ENCODE measurements at places on chromosomes 4 and X.

GRCh38 chr4:93127489-93127888 lies 701.1 kb upstream of the ATOH1 start:
- DNase-seq, result no peak

DNA sequence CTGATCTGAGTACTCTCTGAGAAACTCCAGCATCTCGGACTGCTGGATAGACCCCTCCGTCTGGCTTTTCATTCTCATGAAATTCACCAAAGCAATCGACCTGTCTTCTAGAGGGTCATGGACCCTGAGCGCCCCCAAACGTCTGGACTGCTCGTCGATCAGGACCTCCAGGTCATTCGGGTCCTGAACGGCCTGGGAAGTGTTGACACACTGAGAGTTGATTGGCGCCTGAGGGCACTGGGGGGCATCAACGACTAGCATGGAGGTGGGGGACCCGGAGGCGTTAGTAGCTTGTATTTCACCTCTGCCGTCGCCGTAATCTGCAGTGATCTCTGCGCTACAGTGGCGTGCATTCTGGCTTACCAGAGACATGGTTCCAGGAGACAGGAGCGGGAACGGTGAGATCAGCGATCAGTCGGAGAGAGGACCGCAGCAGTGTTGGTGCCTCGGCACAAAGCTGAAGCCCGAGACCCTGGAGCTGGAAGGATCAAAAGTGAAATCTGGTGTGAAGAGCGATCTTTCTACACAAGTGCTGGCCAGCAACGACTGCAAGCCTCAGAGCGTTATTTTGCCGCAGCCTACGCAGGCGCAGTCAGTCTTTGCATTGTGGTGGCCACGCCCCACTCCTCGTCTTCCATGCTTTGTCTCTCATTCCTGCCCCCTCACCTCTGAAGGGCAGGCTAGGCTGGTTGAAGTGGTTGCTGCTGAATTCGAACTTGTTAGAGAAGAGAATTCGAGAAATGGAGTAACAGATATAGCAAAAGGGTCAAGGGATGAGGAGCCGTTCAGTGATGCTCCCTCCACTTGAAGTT lies at the start of gene MAGEE2:
Gene MAGEE2, minus strand, starts transcription at position 575 of the 812 bp plus-strand sequence. Its CDS starts 203 bp downstream, at position 372.
- DNase-seq, result no peak

DNA sequence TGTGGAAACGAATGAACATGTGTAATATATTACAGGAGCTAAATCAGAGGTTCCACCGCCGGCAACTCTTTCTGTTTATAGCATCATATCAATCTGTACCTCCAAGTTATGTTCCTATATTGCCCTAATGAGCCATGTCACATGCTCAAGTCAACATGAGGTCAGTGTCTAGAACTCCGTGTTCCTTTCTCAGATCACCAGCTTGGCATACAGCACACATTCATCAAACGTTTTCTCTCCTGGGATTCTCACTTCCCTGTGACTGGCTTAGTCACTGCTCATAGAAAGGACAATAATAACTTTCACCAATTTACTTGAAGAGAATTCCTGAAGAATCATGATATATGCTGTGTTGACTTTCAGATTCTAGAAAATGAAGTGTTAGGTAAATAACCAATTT lies 532.0 kb upstream of the SPANXN1 start:
- DNase-seq, result no peak

DNA sequence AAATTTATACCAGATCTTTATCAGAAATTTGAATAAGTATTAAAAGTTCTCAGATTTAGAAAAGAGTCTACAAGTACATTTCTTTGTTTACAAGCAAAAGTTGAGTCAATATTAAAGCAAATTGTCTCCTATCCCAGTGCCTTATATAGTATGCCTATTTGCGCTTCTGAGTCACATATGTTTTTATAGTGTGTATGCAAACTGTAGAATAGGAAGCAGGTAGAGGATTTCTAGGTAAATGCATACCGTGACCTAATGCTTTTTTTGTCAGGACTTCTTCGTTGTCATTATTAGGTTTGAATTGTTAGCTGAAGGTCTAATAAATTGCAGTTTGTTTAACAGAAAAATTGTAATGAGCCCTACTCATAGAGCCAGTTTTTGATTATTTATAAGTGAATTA lies 22.2 kb downstream of the CEP44 start:
- DNase-seq, result no peak

- no peak for DNase-seq
Observed at GRCh38 chrX:72105436-72105835, 26.3 kb downstream of the RTL5 start.

GRCh38 chr4:136476753-136477152 lies 1055.5 kb downstream of the PCDH18 start:
- DNase-seq, result peak; percentile 11

DNA sequence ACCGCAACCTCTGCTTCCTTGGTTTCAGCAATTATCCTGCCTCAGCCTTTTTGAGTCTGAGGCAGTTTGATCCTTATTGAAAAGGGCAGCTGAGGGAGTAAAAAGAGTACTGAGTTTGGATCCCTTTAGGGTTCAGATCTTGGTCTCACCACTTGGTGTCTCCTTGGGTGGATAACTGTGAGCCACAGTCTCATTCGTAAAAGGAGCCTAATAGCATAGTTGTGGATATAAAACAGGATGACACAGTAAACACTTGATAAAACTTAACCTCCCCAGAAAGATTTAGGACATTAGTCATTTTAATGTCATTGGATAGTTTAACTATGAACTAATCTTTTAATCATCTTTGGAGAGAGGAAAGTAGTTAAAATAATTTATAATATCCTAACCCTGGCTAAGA lies 173.0 kb downstream of the ANK2 start:
- peak; percentile 36 for DNase-seq

GRCh38 chr4:112973750-112974251 lies 75.7 kb upstream of the ANK2 start:
- no peak for DNase-seq

DNA sequence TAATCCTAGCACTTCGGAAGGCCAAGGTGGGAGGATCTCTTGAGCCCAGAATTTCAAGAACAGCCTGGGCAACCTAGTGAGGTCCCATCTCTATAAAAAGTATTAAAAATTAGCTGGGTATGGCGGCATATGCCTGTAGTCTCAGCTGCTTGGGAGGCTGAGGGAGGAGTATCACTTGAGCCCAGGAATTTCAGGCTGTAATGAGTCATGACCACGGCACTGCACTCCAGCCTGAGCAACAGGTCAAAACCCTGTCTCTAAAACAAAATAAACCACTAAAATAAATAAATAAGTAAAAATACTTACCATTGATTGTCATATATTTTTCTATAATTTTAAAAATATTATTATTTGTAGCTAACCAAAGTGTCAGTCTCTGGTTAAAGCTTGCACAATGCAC lies 315.6 kb upstream of the SMIM31 start:
- no peak for DNase-seq

DNA sequence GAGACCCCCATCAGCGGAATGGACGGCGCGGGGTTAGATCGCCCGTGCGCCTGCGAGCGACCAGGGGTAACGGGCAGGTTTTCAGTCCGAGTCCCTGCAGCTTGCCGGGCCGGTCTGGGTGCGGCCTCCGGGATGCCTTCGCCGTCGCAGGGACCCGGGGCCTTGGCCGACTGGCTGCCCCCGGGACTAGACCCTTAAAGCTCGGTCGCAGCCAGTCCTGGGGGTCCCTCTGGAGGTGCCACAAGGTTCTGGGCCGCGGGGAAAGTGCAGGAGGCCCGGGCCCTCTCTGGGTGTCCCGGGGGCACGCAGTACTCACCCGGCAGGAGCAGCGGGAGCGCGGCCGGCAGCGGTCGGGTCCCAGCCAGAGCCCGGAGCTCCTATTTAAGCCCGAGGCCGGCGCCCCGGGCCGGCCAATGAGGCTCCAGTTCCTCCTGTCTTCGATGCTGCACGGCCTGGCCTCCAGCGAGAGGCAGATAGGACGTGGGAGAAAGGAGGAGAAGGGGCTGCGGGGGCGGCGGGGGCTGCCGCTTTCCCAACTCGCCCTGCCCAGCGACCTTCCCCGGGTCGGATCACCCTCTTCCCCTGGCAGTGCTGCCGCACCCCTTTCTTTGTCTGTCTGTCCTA lies at the start of gene SPON2:
Gene SPON2, minus strand, starts transcription at position 356 of the 624 bp plus-strand sequence.
- no peak for DNase-seq

DNA sequence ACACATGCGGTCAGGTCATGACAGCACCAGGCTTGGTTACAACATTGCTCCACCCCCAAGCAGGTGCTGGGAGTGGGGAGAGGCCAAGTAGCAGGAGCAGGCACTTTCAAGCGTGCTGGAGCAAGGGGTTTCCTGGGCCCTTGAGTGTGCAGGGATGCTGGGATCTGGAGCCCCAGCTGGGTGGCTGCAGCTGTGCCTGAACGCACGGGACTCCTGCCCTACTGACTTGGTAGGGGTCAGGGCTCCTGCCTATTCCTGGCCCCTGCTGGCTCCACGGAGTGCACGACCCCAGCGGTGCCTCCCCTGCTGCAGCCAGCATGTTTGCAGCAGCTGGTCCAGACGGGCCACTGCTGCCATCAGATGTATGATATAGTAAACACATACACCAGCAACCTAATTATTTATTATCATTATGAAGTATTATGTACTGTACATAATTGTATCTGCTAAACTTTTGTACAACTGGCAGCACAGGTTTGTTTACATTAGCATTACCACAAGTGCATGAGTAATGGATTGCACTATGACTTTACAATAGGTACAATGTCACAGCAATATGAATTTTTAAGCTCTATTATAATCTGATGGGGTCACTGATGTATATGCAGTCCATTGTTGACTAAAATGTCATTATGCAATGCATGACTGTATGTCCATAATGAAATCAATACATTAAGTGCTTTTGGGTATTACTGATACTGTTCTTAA lies 620.6 kb downstream of the RAPGEF2 start:
- no peak for DNase-seq

DNA sequence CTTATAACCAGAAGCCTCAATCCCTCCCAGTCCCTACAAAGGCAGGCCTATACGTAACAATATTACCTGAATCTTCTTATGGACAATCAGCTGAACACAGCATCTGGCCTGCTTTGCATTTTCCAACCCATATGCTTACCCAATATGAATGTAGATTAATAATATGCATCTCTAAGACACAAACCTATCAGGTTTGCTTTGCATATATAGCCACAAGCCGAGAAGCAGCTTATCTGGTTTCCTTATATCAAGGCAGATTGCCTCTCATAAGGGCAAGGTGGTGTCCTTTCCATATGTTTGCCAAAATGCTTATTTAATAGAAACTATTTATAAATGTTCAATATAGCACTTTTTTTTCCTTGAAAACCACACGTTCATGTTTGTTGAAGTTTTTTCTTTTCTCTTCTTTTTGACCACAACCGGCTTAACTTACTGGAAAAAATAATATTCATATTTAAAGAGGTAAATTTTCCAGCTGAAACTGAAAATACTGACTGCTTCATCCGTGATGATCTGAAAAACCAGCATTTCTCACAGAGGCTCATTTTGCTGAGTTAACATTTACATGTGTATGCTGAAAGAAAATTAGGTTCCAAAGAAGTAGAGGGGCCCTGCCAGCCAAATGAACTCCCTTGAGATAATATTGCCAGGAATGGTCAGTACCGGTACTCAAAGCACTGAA lies 3.8 kb downstream of the IL21 start:
- DNase-seq, result no peak

GRCh38 chr4:113674251-113674650 lies 87.3 kb downstream of the CAMK2D start:
- DNase-seq, result no peak

GRCh38 chr4:7699031-7699430 lies 240.6 kb downstream of the AFAP1 start:
- peak; percentile 86 for DNase-seq

- no peak for DNase-seq
Observed at GRCh38 chr4:88737307-88737941, 39.8 kb upstream of the NAP1L5 start.

DNA sequence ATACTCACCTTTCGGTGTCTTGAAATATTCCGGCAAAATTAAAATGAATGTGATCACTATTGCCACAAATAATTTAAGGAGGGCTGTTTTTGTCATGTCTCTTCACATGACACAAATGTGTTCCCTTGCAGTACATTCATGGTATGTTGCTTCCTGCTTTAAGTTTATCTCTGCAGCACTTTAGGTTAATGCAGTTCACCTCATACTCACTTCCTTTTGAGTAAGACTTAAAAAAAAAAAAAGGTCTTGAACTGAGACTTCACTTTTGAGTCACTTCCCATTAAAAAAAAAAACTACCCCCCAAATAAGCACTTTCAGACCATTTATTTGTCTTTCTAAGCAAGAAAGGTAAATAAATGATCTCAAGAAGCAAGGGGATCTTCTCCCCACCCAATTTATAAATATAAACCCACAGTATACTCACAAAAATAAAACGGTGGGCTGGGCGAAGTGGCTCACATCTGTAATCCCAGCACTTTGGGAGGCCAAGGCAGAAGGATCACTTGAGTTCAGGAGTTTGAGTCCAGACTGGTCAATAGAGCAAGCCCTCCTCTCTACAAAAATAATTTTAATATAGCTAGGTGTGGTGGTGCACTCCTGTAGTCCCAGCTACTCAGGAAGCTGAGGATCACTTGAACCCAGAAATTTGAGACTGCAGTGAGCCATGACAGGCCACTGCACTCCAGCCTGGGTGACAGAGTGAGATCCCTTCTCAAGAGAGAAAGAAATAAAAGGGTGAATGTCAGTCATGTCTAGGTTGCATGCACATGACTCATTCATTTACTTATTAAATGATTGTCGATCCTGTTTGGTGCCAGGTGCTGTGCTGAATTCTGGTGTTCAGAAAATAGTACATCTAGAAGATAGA lies at the start of gene TMEM156:
Gene TMEM156, minus strand, starts transcription at position 192 of the 868 bp plus-strand sequence. Its CDS starts 96 bp downstream, at position 96.
- no peak for DNase-seq

DNA sequence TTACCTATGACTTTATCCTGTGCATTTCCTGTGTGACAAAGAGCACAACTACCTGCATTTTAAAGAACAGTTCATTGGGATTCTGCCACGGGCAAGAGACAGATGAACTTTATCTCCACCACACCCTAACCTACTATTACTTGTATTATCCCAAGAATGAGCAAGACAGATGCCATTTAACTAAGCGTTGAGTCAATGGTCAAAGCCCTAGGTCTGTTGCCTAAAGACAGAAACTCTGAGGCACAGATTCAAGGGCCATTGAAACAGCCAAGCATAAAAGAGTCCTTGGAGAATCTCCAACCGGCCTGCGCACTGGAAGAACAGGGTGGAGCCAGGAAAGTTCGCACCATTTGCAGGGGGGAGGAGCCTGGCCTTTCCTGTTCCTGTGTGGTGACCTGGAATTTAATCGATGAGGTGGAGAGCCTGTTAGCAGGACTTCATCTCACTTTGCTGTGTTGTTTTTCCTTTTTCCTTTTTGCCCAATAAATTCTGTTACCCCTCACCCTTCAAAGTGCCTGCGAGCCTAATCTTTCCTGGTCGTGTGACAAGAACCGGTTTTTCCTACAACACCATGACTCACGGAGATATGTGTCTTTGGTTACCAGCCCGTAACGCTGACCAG lies 146.4 kb upstream of the DIAPH2 start:
- no peak for DNase-seq

Measured in fibroblast of skin of left quadriceps (primary cell).